ENCODE measurements at places on chromosomes 12 and 14.

- no peak for DNase-seq
These were observed 233.3 kb downstream of the NEDD1 start for GRCh38 chr12:97140355-97140754.

- DNase-seq = peak; percentile 46
These were observed 122.9 kb downstream of the PRKCH start for GRCh38 chr14:61444215-61444768.

DNA sequence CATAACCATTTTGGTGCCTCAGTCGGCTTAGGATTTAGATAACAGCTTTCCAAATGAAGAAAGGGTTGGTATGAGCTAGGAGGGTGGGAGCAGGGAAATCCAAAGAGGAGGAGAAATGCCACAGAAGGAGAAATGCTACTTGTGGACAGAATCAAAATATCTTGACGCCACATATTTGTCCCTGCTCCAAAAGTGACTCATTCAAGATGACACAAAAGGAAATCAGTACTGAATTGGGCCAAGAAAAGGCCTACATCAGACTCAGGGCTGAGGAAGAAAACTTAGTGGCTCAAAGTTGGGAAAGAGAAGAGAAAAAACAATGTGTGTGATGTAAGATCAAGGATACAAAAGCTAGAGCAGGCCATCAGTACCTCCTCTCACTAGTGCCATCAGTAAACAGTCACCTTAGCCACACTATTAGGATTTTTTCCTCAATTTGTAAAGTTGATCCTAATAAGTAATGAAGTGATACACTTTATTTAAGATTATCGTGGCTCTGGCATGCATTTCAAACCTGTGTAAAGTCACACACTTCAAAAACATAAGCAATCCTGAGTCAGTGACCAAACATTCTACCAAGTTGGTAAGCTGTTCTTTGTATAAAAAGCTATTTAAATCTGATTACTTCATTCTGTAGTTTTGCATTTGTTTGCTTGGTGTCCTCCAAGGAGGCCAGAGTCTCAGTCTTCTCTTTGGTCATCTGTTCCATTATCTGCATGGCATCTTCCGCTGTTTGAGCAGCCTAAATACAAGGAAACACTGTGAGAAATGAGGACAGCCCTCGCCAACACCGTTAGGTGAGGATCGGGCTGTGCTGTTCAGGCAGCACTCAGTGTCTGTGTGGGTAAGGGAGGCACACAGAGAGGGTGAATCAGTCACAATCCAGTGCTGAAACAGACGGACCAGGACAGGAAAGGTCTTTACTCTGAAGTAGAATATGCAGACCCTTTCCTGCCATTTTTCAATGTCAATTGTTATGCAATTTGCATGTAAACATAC is 52.6 kb upstream of the VPS33A start:
- no peak for DNase-seq

DNA sequence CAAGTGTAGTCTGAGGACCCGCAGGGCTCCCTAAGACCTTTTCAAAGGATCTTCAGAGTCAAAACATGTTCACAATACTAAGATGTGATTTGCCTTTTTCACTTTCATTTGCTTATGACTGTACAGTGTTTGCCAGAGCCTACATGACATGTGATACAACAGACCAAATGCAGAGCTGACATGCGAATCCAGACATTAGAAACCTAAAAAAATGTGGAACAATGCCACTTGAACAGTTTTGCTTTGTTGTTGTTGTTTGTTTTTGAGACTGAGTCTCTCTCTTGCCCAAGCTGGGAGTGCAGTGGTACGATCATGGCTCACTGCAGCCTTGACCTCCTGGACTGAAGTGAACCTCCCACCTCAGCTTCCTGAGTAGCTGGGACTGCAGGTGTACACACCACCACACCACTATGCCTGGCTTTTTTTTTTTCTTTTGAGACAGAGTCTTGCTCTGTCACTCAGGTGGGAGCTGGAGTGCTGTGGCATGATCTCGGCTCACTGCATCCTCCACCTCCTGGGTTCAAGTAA is 5.3 kb upstream of the RAB35 start:
- DNase-seq = no peak

GRCh38 chr14:36162267-36162666 is 14.3 kb downstream of the PTCSC3 start:
- no peak for DNase-seq

DNA sequence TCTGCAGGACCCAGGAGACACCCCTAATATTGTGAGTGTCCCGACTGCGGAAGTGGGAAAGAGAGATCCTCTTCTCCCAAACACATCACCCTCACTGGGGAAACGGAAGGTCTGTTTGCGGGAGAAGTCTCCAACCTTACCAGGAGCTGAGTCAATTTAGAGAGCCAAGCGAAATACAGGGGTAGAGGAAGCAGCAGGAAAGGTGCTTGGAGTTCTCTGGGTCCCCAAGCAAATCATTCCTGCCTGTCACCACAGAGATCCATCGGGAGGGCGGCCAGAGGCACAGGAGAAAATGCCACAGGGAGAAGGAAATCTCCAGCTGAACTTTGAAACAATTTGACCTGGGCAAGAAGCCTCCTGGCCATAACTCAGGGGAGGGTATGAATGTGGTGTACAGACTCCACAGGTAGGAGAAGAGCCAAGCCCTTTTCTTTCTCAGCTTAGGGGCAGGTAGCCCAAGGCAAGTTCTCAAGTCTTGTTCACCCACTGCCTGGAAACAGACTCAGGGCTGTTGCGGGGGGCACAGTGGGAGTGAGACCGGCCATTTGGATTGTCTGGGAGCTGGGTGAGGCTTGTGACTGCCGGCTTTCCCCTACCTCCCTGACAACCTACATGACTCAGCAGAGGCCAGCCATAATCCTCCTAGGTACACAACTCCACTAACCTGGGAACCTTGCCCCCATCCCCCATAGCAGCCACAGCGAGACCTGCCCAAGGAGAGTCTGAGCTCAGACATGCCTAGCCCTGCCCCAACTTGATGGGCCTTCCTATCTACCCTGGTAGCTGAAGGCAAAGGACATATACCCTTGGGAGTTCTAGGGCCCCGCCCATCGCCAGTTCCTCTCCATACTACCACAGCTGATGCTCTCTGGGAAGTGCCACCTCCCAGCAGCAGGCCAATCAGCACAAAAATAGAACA is 211.9 kb upstream of the ARHGAP5 start:
- DNase-seq = no peak

GRCh38 chr12:96399120-96399918 is 920 bp downstream of the CDK17 start:
- peak; percentile 32 for DNase-seq

- no peak for DNase-seq
These were observed 23.8 kb upstream of the ATP5MC2 start for GRCh38 chr12:53699678-53700025.

DNA sequence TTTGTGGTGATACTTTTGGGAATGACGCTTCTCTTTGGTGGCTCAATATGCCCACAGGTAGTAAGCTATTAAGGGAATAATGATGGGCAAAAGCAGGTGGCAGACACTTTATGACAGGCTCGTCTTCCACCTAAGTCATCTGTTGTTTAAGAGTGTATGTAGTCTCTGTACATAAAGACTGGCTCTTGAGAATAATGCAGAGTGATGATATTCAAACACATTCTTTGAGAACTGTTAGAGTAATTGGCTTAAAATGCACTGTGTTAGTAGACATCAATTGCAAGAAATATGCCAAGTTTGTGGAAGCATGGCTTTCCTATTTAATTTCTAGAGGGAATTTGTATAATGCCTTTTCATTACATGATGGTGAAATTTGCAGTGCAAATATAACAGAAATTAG is 694.8 kb upstream of the MIS18BP1 start:
- no peak for DNase-seq

DNA sequence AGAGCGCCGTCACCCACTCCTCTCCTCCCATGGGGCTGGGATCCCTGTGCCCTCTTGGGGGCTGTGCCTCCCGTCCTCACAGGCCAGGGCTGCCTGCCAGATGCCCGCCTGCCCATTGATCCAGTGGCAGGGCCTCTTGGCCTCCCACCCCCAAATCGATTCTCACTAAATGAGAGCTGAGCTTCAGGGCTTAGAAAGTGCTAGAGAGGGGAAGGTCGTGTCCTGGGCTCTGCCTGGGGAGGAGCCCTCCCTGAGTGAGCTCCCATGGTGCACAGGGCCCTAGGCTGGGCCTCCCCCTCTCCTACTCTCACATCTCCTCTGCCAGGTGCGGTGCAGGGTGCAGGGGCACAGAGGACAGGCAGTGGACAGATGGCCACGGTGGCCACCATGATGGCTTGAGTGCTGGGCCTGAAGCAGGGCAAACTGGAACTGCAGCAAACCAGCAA is 9.2 kb downstream of the BEGAIN start:
- DNase-seq = no peak

- DNase-seq = no peak
These were observed 201.2 kb downstream of the SEC23A start for GRCh38 chr14:38901791-38902190.

- DNase-seq = no peak
These were observed 67.0 kb downstream of the C2CD5 start for GRCh38 chr12:22477166-22477893.

- no peak for DNase-seq
These were observed 88.5 kb downstream of the PAPLN start for GRCh38 chr14:73325630-73326299.

DNA sequence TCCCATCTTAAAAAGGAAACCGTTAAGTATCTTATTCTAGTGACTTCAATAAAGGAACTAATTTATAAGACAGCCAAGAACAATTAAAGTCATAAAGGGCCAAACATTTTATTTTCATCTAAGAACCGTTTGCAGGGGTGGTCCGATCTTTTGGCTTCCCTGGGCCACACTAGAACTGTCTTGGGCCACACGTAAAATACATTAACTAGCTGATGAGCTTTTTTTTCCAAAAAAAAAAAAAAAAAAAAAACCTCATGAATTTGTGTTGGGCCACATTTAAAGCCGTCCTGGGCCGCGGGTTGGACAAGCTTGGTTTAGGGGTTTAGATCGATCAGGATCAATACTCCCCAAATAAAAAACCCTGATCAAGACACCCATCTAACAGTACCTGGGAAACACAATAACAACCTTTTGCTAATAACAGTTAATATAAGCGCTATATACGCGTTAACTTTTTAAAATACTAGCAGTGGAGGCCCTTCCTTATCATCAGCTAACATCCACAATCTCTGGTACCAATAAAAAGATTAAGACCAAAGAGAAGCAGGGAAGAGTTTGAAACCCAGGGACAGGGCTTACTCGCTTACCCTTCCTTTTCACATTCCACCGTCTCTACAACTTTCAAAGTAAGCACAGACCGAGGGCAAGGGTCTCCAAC is 1.1 kb downstream of the NAP1L1 start:
- DNase-seq = no peak

DNA sequence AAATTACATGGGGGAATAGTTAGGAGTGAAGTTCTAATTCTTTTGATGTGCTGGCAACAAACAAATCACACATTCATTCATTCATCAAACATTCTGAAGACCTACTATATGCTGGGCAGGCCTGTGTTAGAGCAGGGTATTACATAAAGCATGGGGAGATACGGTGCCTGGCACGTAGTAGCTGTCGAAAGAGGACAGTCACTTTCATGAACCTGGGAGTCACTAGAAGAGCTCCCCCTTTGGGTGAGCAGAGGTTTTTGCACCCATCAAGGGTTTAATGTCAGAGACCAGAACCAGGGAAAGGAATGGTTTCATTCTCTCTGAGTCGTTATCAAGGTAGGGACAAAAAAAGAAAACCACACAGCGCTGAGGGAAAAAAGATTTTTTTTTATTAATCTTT is 10.0 kb downstream of the LHX5 start:
- no peak for DNase-seq

DNA sequence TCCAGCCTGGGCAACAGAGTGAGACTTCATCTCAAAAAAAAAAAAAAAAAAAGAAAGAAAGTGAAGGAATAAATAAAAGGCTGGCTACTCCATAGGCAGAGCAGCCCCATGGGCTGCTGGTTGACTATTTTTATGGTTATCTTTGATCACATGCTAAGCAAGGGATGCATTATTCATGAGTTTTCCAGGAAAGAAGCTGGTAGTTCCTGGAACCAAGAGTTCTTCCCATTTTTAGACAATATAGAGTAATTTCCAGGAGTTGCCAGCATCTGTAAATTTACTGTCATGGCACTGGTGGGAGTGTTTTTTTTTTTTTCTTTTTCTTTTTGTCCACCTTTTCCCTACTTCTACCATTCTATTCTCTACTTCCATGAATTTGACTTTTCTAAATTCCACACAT is 24.2 kb downstream of the FGD4 start:
- no peak for DNase-seq

- DNase-seq = no peak
These were observed 42.3 kb downstream of the GNS start for GRCh38 chr12:64716839-64717455.

DNA sequence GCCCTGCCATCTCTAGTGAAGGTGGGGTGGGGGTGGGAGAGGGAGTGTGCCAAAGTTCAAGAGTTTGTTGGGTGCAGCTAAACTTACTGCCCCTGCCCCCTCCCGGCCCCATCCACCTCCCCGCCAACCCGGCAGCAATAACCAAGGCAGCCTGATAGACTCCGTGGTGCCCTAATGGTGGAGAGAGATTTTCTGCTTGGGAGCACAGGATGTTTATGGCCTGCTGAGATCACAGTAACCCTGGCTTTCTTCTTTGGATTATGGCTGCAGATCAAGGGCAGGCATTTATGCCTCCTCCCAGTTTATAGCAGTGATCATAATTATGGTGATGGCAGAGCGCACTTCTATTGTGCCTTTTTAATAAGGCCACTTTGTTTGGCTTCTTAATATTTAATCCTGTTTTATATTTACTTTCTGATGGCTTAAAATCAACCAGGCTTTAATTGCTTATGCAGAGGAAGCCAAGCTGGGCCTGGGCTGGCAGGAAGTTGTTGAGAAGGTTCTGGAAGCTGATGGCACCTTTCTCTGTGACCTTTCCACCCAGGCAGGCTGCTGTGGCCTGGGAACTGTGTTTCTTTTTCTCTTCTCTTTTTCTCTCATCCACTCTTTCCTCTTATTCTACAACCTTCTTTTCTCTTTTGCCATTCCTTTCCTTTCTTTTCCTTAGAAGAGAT is 256.8 kb upstream of the FKBP4 start:
- no peak for DNase-seq

GRCh38 chr14:71536927-71537772 is 395.1 kb upstream of the RGS6 start:
- no peak for DNase-seq

DNA sequence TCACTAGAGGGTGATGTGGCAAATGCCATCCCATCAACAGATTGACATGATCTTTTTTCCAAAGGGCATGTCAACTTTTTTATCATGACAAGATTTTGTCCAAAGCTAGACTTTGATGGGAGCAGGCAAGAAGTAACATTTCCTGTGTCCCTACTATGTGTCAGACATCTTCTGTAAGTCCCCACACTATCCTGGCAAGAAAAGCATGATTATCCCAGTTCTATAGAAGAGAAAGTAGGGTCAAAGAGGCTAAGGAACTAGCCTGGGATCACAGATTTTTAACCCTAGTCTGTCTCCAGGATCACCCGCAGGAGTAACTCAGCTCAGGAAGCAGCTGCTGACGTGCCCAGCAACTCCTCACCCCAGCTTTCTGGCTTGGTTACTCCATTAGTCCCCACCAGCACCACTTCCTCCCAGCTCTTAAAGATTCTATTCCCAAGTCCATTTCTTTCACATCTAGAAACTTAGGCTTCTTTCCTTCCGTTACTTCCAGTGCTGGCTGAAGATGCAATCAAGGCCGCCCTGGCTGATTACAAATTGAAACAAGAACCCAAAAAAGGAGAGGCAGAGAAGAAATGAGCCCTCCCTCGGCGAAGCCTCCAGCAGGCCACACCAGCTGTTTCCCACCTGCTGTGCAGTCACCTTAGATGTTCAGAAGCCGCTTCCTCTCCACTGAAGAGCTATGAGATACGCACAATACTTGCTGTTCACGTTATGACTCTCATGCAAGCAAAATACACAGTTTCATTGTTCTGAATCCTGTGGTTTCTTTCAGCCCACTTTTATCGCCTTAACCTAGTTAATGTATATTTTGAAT is 6.2 kb downstream of the ISCU start:
- peak; percentile 65 for DNase-seq

- no peak for DNase-seq
These were observed 181.1 kb upstream of the NPAS3 start for GRCh38 chr14:32757568-32757967.
